ENCODE measurements at places on chromosomes 7 and 10.
A peak's percentile ranks its signal among the peaks of the same experiment; 100 is the strongest.

DNA sequence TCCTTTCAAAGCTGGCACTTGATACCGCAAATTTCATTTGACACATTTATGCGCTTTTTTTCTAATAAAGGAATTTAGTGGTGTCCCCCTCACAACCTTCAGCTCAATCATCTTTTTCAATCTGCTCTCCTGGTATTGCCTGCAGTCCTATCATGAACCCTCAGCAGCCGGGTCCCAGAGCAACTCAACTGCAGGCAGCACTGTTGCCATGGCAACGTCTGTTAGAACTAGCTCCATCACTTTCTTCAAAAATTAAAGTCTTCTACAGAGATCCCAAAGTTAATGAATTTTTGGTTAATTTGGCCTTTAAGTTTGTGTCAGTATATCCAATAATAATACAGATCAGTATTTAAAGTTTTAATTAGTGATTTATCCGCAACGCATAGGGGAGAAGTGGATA, 136.1 kb upstream of the TARP start:
- no peak for DNase-seq

GRCh38 chr10:86443936-86444335, 77.3 kb upstream of the GRID1 start:
- peak; percentile 81 for DNase-seq

DNA sequence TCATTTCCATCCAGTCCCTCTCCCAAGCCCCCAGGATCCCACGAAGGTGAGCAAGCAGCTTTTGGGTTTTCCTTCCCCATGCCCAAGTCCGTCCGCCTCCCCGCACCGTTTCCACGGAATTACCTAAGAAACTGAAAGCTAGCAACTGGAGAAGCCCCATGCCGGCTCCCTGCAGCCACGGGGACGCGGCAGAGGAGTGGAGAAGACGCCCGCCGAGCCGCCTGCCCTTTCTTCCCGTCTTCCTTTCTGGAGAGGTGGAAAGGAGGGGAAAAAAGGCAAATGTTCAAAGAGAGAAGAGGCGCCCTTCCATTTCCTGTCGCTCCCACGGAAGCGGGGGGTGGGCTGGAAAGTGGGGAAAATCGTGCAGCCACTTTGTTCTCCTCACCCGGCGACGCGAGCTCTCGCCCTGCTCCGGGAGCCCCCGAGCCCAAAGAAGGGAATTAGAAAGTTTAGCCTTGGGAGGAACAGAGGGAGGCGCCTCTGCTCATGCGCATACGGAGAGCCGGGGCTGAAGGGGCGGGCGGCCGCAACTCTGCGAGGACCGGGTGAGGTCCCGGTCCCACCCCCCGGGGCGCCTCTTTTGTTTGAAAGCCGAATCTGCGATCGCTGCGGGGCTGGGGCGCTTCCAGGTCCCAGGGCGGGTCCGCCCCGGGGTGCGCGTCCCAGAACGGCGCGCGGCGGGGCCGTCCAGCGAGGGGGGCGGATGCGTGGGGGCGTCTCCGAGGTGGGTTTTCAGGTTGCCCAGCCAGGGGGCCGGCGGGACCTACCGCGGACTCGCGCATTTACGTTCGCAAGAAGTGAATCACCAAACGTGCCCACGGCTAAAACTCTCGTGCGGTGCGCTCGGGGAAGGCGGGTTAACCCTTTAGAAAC, at the start of gene LAMB1:
TSS of gene LAMB1 (minus strand) at position 436 of the 873 bp plus-strand sequence. CDS start at position 160, 276 bp downstream.
- DNase-seq: peak; percentile 76

GRCh38 chr7:2104107-2104710, 128.5 kb downstream of the MAD1L1 start:
- peak; percentile 85 for DNase-seq

- no peak for DNase-seq
These were observed 51.1 kb upstream of the SEPHS1 start for GRCh38 chr10:13399236-13399635.

DNA sequence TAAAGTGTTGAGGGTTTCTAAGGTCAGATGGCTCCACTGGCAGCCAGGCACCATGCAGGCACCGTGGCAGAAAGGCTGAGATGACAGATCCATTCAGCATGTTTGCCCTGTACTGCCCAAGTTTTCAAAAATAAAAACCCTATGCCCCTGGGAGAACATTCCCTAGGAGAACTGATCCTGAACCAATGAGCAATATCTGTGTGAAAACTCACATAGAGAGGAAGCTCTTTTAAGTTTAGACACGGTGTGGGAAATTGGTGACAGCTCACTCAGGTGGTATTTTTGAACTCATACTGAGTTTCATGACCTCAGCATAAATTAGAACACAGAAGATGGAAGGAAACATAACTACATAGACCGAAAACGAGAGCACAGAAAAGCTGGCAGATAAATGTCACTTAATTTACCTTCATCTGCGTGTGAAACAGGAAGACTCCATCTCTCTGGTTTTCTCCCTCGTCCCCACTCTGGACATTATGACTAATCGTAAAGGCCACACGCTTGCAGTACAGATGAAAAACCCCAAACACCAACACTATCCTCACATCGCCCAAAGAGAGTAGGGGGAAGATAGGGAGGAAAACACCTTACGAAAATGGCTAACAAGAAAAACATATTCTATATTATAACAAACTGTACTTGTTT, 127.8 kb downstream of the ICA1 start:
- no peak for DNase-seq

DNA sequence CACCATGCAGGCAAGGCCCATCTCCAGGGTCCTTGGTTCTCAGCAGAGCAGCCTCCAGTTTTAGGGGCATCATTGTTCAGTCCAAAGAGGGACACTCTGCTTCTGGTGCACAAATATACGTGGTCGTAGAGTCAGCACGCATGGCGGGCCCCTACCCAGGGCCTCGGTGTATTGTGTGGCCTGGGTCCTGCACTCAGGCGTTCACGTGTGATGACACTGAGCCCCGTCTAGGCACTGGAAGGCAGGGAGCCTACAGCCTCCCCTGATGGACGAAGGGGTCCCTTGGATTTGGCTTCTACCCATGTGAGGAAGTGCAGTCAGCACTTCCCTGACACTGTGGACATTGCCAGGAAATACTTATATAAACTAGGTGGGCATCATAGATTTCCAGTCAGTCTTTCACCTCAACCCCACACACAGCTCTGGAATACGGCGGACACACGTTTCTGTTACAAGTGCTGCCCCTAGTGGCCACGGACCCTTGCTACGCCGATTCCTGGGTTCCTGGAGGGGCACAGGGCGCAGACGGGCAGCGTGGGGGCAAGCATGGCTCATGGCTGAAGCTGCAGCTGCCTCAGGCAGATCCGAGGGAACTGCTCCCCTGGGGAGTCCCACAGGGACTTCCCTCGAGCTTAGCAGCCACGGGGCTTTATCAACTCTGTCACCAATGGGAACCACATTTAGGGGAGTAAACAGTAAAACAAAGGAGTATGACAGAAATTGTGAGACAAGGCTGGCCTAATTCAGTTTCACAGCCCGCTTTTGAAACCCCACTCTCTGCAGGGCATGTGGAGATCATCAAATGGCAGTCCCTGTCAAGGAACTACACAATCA, 25.4 kb downstream of the AIFM2 start:
- DNase-seq: no peak

DNA sequence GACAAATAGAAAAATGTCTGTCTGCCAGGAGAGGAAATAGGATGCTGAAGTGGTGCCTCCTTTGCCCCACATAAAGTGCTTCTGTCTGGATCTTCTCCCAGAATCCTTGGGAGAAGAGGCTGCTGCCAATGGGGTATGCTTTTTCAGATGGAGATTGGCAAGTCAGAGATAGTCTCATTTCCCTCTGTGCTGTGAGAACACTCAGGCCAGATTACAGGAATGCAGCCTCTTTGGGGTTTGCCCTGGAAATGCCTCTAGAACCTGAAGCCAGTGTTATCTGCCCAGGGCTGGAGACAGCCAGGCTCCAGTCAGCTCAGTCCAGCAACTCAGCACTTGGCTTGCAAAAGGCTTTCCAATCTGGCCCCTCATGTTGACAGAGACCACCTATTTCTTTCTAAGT, 119.1 kb upstream of the PHYHIPL start:
- DNase-seq: no peak

DNA sequence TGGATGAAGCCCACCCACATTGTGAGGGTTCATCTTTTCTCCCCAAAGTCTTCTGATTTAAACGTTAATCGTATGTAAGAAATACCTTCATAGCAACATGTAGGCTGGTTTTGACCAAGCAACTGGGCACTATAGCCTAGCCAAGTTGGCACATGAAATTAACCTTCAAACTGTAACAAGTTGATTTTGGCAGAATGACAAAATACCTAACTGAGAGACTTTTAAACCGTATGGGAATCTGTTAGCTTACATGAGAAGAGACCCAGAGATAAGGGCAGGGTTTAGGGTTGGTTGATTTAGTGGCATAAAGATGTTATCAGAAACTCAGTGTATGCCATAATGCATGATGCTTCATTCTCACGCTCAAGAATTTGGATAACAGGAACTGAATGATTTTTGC, 69.5 kb downstream of the CDK13 start:
- no peak for DNase-seq

DNA sequence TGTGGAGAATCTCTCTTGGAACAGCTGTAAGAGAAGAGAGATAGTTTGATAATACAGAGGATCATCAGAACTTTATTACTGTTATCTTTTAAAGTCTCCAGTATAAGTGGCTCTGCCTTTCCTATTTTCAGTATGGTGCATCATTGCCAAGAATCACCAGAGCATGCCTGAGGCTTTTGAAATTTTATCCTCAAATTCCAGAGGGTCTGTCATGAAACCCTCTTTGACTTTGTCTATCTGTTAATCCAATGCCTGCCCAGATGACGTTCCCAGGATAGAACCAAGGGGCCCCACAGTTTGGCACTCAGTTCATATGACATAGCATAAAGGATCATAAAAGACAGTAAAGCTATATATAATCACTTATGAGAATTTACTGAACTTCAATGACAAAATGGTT, 35.3 kb upstream of the SEMA3C start:
- DNase-seq: no peak

- no peak for DNase-seq
These were observed 75.0 kb upstream of the AFAP1L2 start for GRCh38 chr10:114479307-114479706.

- no peak for DNase-seq
These were observed 174.6 kb downstream of the FAM107B start for GRCh38 chr10:14600065-14600464.

DNA sequence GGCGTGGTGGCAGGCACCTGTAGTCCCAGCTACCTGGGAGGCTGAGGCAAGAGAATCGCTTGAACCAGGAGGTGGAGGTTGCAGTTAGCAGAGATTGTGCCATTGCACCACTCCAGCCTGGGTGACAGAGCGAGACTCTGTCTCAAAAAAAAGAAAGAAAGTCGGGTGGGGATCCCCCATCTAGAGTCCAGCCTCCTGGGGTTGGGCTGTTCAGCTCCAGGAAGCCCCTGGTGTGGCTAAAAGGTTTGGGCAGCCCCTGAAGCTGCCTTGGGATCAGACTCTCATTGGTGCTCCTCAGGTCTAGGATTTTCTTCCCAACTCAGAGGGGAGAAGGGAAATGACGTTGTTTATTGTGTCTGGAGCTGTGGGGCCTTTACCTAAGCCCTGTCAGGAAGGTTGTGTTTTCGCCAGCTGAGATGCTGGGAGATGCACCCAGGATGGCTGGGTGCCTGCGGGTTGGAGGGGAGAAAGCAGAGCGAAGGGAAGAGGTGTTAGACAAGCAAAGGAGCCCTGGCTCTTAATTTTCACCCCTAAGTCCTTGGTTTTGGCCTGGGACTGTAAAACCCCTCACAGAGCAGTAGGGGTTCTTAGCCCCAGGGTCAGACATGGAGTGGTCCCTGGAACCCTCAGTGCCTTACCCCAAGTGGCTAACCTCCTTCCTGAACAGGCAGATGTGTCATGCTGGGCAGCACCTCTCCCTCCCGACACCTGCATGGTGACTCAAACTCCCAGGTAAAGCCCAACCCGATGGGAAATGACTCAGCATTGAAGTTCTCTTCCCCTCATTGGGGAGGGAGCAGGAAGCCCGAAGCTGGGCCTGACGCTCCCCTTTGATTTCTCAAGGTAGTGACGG, 21.1 kb downstream of the PLAU start:
- peak; percentile 21 for DNase-seq

- no peak for DNase-seq
These were observed 5.5 kb upstream of the LAMB4 start for GRCh38 chr7:108135446-108136190.

DNA sequence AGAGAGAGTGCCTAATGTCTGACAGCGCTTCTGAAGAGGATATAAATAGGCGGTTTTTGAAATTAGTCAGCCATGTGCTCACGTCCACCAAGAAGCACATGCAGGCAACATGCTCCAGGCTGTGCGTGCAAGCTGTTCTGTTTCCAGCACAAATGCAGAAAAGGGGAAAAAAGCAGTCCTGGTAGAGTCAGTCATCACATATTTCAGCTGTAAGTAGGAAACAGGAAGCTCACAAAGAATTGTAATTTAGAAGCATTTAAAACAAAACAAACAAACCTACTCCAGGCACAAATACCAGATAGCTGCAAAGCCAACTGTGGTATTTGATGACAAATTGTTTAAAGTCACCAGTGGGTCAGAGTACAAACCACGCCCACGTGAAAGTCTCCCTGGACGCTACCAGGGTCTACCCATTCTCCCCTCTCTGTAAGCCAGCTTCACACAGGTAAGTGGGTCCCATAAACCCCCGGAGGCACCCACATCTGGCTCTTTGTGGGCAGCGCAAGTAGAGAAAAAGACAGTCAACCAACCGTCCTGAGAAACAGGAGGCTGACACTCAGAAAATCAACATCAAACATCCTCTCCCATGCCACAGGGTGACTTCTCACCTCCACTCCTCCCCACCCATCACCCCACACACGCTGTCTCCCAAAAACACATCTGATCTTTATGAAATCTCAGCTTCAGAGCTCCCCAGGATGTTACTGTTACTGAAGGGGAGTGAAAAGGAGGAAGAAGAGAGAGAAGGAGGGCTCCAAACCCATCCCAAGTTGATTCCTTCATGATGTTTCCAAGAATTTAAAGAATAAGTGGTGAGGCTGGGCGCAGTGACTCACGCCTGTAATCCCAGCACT, 186.4 kb downstream of the FAM107B start:
- DNase-seq: peak; percentile 95

DNA sequence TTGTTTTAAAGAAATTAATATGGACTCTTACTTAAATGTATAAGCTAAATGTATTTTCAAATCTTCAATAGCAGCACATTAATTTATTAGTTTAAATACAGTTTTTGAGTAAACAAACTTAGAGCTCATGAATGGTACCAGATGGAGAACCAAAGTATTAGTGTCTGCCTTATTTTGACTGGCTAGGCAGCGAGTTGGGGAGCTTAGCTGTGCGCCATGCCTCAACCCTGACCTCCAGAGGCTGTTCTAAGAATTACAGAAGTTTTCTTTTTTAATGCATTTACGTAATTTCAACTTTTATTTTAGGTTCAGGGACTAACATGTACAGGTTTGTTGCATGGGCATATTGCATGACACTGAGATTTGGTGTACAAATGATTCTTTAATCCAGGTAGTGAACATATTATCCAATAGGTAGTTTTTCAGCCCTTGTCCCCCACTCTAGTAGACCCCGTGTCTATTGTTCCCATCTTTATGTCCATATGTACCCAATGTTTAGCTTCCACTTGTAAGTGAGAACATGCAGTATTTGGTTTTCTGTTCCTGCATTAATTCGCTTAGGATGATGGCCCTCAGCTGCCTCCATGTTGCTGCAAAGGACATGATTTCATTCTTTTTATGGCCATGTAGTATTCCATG, 166.8 kb downstream of the IQUB start:
- DNase-seq: peak; percentile 62

All from amniotic epithelial cell (primary cell).